ENCODE measurements at places on chromosomes 4 and X.

DNA sequence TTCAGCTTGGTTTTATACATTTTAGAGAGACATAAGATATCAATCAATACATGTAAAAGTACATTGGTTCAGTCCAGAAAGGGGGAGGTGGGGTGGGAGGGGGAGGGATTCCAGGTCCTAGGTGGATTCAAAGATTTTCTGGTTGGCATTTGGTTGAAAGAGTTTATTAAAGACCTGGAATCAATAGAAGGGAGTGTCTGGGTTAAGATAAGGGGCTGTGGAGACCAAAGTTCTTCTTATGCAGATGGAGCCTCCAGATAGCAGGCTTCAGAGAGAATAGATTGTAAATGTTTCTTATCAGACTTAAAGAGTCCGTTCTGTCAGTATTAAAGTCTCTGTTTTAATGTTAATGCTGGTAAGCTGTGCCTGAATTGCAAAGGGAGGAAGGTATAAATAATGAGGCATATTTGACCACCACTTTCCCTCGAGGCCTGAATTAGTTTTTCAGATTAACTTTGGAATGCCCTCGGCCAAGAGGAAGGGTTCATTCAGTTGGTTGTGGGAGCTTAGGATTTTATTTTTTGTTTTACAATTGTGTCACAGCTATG is 169.9 kb downstream of the AASDH start:
- no peak for DNase-seq

DNA sequence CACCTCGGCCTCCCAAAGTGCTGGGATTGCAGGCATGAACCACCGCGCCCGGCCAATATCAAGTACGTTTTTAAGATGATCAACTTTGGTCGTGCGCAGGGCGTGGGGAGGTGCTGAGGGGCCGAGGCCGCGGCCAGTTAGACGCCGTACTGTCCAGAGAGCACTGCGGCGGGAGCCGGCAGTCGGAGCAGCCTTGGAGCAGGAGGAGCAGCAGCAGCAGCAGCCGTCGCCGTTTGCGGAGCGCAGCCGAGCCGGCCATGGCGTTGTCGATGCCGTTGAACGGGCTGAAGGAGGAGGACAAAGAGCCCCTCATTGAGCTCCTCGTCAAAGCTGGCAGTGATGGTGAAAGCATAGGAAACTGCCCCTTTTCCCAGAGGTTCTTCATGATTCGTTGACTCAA is 8.5 kb upstream of the USP9X start:
- no peak for DNase-seq

GRCh38 chrX:13009273-13009672 is 34.4 kb downstream of the TMSB4X start:
- no peak for DNase-seq

GRCh38 chr4:1728061-1728980 is 7.0 kb downstream of the TACC3 start:
- no peak for DNase-seq

DNA sequence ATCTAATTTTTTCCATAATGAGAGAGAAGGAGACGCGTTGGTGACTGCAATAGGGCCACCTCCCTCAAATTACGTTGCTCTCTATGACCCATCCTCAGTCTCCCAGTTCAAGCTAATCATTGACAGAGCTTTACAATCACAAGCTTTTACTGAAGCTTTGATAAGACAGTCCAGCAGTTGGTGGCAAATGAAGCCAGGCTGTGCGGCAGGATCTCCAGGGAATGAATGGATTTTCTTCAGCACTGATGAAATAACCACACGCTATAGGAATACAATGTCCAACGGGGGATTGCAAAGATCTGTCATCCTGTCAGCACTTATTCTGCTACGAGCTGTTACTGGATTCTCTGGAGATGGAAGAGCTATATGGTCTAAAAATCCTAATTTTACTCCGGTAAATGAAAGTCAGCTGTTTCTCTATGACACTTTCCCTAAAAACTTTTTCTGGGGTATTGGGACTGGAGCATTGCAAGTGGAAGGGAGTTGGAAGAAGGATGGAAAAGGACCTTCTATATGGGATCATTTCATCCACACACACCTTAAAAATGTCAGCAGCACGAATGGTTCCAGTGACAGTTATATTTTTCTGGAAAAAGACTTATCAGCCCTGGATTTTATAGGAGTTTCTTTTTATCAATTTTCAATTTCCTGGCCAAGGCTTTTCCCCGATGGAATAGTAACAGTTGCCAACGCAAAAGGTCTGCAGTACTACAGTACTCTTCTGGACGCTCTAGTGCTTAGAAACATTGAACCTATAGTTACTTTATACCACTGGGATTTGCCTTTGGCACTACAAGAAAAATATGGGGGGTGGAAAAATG is at the start of gene KLB:
TSS of gene KLB (plus strand) at position 168 of the 821 bp plus-strand sequence. CDS start at position 188, 20 bp downstream.
- DNase-seq, result no peak

DNA sequence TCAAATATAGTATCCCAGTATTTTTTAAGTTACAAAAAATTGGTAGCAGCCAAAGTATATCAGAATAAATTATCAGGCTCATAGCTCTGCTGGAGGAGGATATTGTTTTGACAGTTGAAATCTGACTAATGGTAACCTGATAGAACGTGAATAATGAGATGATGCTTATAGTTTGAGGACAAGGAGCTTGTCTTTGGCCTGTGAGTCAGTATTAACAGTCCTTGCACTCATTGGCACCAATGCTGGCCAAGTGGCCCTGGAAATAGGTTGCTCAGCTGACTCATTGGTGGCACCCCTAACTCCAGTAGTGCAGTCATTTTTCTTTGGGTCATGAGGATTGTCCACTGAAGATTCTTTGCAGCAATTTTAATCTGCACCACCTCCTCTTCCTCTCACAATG is 203.3 kb upstream of the JADE1 start:
- DNase-seq, result no peak

DNA sequence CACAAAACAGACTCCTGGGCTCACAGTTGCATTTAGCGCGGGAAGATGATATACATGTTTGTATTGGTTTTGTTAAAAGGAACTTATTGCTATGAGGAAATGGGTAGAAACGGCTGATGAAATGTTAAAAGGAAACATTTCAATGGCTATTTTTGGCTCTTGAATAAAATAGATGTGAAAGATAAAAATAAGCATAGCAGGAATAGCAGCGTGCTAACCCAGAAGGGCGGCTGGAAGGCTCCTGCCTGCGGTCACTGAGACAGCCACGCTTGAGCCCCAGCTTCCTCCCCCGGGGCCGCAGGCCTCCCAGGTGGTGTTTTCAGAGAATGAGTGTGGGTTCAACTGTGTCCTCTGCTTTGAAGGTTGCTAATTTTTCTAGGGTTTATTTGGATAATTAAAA is 35.0 kb upstream of the CLCN4 start:
- DNase-seq, result no peak

GRCh38 chr4:158809611-158810486 is 41.0 kb downstream of the FNIP2 start:
- no peak for DNase-seq

DNA sequence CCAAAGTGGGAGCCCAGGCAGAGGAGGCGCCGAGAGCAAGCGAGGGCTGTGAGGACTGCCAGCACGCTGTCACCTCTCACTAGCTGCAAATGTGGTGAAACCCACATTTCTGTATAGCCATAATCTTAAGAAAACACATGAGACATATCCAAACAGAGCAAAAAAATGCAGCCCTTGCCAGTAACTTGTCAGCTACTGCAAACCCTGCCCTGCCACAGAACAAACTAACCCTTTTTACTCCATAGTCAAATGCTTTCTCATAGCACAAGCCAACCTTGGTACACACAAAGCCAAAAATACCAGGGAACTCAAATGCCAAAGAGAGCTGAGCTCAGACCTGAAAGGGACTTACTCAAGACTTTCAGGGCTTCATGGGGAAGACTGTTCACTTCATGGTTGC is 14.9 kb upstream of the NXF3 start:
- DNase-seq, result no peak

DNA sequence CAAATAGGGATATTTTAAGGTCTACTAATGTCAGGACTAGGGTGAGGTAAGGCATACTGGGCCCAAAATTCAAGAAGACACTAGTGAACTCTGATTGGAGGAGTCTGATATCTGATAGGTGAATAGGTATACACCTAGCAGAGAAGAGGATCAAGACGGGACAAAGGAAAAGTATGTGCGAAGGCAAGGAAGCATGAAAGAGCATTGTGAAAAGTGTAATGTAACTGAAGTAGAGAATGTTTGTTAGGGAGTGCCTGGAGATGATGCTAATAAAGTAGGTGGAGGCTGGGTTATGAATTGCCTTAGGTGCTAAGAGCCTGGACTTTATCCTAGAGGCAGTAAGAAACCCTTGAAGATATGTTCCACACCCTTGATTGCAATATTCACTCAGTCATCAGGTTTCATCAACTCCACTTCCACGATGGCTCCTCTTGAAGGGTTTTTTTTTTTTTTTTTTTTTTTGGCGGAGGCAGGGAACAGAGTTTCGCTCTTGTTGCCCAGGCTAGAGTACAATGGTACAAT is 49.9 kb upstream of the XIAP start:
- no peak for DNase-seq

DNA sequence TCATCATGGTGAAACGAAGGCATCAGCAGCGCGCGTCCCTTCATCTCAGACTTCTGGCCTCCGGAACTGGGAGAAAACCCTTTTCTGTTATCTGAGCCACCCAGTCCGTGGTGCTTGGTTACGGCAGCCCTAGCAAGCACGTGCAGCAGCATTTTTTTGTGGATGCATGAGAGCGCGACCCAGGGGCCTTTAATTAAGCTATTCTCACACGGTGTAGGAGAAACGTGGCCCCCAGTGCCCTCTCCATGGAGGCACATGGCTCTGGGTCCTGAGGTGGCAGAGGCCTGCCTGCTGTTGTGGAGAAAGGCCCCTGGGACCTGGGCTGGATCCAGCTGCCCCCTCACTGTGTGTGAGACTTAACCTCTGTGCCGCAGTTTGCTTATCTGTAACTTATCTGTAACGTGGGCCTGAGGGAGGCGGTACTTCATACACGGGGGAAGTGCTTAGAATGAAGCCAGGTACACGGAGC is 9.5 kb downstream of the CLCN4 start:
- no peak for DNase-seq

DNA sequence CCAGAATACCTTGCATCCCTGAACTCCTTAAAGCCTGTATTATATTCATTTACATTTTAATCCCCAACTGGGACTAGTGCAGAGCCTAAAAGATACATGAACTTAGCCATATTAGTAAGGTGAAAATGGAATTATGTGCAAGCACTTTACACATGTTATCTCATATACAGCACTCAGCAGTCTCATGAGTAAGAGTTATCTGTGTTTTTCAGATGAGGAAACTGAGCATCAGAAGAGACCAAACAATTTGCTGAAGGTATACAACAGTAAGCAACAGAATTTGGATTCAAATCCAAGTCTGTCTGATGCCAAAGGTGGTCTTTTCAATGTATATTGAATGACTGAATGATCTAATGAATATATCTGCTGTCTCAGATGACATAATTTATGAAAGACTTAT is 12.3 kb downstream of the ATP7A start:
- no peak for DNase-seq

DNA sequence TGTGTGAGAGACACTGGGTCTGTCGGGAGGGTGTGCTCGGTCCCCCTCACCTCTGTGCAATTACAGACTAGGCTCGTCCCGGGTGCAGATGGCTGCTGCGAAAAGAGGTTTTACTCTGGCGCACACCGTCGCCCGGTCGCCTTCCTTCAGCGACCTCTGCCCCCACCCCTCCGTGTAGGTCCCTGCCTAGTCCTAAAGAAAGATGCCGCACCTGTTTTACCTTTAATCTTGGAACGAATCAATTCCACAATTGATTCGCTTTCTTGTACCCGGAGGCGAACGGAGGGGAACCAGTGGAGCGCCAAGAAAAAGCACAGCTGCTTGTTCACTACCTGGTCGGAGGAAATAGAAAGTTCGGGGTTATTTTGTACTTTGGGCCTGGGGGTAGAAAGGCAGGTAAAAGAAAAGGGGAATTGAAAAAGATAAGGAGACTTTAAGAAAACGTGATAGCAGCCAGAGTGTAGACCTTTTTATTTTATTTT is 1.2 kb downstream of the NPNT start:
- DNase-seq, result no peak

DNA sequence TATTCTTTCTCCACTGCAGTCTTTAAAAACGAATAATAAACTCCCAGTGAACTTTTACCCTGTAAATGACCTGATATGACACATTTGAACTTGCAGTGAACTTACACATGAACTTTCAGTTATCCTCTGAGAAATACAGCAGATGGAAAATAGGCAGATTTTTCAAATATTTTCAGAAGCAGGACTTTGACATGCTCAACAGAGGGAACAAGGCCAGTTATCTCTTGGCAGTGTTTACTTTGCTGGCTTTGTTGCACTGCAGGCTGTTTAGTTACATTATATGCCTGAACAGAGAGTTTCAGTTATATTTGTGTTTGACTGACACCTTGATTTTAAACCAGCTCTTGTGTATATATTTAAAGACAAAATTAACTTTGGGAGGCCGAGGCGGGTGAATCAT is 47.6 kb upstream of the FGG start:
- DNase-seq, result no peak

DNA sequence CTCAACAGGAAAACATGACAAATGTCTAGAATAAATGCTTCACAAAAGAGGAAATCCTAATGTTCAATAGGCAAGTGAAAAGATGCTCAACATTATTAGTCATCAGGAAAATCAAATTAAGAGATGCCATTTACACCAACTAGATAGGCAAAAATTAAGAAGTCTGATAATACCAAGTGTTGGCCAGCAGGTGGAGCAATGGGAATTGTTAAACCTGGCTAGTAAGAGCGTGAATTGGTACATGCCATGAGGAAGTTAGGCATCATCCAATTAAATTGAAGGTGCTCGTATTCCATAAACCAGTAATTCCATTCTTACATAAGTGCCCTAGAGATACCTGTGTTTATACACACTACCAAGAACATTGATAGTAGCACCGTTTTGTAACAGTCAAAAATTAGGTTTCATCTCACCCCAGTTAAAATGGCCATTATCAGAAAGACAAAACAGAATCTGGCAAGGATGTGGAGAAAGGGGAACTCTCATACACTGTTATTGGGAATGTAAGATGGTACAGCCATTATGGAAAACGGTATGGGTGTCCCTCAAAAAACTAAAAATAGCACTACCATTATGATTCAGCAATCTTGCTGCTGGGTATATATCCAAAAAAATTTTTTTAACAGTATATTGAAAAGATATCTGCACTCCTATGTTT is 14.0 kb upstream of the ZCCHC18 start:
- DNase-seq, result peak; percentile 59

- no peak for DNase-seq
Measured at GRCh38 chr4:144594471-144594986, 51.4 kb upstream of the HHIP start.

DNA sequence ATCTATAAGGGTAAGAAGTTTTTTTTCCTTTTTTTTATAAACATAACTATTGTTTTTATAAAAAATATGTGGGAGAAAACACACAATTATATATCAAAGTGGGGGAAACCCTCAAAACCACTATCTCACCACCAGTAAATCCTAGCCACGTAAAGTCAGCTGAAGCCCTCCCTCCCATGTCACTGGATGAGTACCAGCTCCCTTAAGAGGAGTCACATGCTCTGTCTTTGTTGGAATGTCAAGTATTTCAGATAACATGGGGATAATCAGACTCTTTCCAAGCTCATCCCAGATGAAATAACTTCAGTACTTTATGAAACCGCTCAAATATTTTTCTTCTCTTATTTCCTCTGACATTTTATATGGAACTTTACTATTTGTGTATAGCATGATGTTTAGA is 2.4 kb downstream of the MYOZ2 start:
- no peak for DNase-seq

All from NT2/D1 (cell line).